ENCODE measurements at places on chromosomes 12 and 14.
A peak's percentile ranks its signal among the peaks of the same experiment; 100 is the strongest.

DNA sequence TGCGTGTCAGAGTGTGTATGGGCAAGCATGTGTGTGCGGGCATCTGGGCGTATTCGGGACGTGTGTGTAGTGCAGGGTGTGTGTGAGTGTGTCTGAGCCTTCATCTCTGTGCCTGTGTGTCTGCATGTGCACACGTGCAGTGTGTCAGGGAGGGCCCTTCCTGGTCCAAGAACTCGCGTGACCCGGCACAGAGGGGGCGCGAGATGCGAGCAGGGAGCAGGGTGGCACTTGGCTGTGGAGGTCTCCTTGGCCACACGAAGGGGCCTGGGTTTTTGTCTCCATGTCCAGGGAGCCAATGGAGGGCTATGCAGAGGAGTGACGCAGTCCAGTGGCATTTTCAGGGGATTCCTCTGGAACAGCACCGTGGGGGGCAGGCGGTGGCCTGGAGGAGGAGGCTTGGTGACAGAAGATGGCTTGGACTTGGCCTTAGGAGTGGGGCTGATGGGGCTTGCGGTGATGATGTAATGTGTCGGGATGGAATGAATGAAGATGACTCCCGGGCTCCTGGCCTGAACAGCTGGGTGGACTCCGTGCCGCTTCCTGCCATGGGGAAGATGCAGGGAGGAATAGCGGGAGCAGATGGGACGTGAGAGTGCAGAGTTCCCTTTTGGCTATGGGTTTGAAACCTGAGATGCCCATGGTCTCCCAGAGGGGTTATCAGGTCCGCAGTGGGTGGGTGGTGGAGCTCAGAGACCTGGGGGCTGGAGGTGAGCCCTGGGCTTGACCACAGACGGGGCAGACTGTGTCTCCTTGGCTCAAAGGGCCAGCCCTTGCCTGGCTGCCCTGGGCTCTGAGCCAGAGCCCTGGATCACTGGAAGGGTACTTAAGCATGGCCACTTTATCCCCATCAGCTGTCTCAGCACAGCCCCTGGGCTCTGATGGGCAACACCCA lies 208.3 kb downstream of the PHETA1 start:
- DNase-seq = no peak

GRCh38 chr12:75542942-75543341 lies 31.5 kb upstream of the KRR1 start:
- DNase-seq = no peak

GRCh38 chr12:107992870-107993451 lies 136.1 kb upstream of the WSCD2 start:
- peak; percentile 11 for DNase-seq

DNA sequence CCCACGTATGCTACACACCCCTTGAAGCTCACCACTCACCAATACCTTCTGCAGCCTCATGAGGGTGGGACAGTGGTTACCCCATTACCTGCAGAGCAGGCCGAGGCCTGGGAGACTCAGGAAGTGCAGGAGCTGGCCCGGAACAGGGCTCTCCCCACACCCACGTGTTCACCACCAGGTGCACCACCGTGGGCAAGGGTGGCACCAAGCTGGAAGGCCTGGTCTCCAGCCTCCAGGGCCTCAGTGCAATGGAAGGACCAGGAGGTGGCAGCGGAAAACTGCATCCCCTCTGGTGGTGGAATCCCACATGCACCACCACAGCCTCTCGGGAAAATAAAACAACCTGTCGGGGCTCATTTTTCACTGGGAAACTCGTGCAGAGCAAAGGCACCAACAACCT lies 36.4 kb downstream of the ITPK1 start:
- no peak for DNase-seq

DNA sequence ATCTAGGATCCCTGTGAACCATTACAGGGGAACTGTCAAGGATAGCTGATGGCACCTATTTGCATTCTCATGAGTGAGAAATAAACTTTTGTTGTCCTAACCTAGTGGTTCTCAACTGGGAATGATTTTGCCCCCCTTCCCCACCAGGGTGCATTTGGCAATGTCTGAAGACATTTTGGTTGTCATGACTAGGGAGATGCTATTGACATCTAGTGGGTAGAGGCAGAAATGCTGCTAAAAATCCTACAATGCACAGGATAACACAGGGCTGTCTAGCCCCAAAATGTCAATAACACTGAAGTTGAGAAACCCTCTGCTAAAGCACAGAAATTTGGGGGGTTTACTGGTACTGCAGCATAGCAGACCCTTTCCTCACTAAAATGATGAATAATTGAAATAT lies 140.9 kb upstream of the SRRM4 start:
- no peak for DNase-seq

DNA sequence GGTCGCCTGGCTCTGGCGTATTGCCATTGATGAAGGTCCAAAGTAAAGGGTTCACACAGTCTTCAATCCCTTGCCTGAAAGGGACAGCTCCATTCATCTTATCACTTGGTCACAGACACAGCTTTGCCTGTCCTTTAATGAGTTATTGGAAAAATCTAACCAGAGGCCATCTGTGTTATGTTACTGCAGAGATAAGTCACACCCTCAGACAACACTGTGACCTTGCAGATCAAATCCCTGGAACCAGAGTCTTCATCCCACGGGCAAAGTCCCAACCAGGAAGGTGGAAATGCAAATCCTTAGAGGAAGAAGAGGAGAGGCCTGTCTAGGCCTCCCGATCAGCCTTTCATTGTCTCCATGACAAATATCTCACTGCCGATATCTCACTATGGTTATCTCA lies 68.3 kb upstream of the SCN8A start:
- peak; percentile 65 for DNase-seq

- no peak for DNase-seq
Measured at GRCh38 chr12:94239332-94239993, 91.1 kb downstream of the PLXNC1 start.

- no peak for DNase-seq
Measured at GRCh38 chr12:52063981-52064649, 5.7 kb upstream of the ATG101 start.

- DNase-seq = no peak
Measured at GRCh38 chr14:29236848-29237247, 470.3 kb downstream of the FOXG1 start.

DNA sequence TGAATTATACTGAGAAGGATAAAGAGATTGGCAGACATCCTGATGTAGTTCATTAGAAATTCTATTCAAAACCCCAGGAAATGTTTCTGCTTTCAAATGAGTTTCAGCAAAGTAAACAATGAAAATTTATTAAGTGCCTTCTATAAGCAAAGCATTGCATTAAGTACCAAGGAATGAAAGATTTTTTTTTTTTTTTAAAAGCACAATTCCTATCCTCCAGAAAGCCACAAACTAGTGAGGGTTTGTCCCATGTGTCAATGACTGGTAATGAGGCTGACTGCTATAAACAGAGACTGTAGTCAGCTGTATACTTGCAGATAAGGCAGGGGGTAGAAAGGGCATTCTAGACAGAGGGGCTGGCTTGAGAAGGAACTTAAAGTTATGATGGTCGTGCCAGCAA lies 6.7 kb downstream of the ANO4 start:
- no peak for DNase-seq

DNA sequence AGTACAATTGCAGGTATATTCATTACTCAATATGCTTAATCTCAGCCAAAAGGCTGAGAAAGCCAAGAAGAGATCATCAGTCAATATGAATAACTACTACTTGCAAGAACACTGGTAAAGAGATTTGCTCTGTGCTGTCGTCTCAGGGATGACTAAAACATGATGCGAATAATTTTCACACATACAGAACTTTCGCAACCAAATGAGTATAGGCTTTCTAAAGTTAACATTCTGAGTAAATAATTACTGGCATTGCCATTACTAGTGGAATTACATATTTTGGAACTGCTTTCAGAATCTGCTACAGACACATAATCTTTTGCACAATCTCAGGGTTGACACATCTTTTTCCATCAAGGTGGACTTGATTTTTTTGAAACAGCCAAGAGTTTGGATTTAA lies 24.7 kb downstream of the NCKAP1L start:
- DNase-seq = no peak

DNA sequence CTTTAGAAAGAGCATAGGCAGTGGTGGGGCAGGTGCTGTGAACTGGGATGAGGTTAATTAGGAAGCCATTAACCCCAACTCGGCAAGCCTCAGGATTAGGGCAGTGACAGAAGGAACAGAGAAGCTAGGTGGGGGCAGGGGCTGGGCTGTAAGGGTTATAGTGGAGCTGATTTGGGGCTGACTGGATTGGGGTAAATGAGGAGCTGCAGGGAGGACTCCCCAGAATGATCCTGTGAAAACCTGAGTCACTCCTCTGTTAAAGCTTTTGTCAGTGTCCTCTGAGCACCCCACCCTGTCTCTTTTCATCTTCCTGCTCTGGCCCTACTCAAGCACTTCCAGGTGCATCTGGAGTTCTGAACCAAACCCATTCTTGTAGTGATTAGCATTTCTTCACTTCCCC lies 4.4 kb downstream of the KLC1 start:
- no peak for DNase-seq

DNA sequence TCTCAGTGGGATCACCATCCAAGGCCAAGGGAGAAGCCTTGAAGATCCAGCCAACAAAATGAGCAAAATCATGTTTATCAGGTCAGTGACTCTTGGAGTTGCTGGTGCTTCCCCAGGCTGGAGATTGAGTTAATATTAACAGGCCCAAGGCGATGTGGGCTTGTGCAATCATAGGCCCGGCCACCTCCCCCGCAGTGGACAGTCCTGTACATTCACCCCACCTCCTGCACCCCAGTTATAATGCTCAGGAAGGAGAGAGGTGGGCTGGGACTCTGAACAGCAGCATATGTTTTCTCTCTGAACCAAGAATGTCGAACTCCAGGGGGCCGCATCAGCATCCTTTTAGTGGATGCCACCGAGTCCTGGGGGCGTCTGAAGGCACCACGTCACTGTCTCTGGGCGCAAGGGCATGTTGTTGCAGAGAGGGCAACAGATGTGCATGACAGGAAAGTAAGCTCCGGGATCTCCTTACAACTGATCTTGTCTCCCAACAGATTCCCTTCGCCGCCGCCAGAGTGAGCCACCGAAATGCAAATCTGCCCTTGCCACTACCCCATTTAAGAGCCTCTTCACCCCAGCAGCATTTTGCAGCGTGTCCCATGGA lies 32.2 kb upstream of the SERPINA6 start:
- DNase-seq = no peak

DNA sequence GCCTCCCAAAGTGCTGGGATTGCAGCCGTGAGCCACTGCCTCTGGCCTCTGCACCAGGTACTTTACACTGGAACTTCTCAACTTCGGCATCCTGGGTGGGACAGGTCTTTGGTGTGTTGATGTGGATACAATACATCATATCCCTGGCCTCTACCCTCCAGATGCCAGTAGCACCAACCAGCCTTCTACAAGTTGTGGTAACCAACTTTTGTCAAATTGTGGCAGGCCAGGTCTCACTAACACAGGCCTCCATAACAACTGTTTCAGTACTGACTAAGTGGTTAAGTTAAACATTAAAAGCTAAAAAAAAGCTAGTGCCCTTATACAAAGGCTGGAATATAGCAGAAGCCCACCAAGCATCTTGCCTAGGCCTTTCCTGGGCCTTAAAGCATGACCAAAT lies 232.9 kb downstream of the PCNX1 start:
- no peak for DNase-seq

DNA sequence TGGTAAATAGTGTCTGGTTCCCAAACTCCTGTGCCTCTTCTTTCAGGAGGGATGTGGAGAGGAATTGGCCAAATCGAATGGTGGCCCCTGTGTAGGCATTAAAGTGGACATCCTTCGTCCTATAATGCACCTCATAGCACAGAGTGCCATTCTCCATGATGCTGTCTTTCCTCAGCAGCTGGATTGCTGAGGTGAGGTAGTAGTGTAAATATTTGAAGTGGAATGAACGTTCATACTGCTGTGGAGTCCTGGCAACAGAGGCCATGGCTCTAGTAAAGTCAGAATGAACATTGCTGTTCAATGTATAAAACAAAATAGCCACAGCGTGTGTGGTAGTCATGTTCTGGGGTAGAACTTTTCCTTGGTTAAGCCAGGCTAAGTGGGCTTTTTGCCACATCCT lies 2.7 kb downstream of the ART4 start:
- DNase-seq = no peak

DNA sequence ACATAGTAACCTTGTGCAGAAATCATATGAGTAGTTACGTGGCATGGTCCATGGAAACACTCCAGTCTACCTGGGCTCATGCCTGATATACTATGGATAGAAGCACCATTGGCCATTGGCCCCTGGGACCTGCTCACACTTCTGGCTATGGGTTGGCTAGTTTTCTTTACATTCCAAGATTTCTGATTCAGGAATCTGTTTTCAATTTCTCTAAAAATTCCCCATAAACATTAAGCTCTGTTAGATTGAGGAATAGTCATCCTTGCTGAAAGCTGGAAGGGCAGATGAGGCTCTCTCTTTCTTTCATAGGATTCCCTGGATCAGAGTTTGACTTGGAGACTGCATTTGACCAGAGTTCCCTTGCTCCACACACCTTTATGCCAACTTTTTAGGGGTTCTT lies 37.3 kb upstream of the RAP1B start:
- no peak for DNase-seq

DNA sequence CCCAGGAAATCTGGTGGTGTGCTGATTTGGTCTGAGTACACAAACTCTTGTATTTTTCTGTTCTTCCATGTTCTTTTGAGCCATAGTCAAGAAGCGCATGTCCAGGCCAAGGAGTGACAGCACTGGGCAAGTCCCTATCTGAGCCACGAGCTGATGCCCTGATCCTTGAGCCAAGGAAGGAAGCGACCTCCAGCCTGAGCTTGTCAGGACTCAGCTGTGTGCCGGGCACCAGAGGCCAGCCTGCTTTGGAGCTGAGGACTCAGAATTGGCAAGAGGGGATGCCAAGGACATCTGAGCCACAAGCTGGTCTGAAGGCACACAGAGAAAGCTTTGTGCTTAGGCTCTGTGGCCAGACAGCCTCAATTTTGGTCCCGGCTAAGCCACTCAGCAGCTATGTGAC lies 52.6 kb downstream of the GALNT16 start:
- DNase-seq = no peak

GRCh38 chr14:56815745-56816144 lies 5.5 kb upstream of the OTX2 start:
- no peak for DNase-seq

DNA sequence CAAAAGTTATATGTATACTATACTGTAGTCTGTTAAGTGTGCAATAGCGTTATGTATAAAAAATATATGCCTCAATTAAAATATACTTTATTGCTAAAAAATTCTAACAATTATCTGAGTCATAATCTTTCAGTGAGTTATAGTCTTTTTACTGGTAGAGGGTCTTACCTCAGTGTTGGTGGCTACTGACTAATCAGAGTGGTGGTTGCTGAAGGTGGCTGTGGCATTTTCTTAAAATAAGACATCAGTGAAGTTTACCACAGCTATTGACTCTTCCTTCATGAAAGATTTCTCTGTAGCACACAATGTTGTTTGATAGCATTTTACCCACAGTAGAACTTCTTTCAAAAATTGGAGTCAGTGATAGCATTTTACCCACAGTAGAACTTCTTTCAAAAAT lies 23.4 kb downstream of the POLR3B start:
- DNase-seq = no peak
